COLO829 (cell line): ENCODE measurements at places on chromosomes 7 and 10.

DNA sequence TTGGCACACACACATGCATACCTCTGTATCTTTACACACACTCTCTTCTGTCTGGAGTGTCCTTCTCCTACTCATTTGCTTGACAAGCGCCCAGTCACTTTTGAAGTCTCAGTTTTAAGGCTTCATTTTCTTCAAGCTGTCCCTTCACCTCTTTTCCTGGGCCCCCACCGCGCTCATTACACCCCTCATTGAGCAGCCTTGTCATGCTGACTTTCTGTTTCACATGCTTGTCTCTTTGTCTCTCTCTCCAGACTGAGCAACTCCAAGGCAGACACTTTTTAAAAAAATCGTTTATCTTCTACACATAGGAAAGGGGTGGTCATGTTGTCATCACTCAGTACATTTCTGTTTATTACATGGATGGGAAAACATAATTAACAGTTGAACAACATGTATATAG lies 225.2 kb upstream of the FZD1 start:
- no peak for DNase-seq

GRCh38 chr7:157409149-157409752 lies 72.4 kb downstream of the DNAJB6 start:
- no peak for DNase-seq

- DNase-seq: no peak
Measured at GRCh38 chr10:18455086-18455884, 196.1 kb downstream of the NSUN6 start.

DNA sequence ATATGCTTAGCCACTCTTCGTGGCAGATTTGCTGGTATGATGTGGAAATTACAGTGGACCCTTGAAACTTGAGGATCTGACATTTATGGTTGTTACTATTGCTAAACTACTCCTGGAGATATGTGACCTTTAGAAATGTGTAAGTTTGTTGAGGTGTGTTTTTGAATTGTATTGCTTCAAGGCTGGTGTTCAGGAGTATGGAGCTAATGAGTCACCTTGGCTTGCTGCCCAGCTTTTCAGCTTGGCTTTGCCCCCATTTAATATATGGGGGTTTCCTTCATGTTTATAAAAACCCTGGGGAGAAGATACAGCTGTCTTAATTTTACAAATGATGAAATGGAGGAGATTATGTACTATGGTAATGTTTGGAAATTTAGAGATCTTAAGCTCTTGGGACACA lies 11.6 kb downstream of the HBP1 start:
- no peak for DNase-seq

GRCh38 chr7:117362294-117362888 lies 39.5 kb upstream of the WNT2 start:
- no peak for DNase-seq

GRCh38 chr10:119090026-119090795 lies 9.6 kb upstream of the EIF3A start:
- no peak for DNase-seq

DNA sequence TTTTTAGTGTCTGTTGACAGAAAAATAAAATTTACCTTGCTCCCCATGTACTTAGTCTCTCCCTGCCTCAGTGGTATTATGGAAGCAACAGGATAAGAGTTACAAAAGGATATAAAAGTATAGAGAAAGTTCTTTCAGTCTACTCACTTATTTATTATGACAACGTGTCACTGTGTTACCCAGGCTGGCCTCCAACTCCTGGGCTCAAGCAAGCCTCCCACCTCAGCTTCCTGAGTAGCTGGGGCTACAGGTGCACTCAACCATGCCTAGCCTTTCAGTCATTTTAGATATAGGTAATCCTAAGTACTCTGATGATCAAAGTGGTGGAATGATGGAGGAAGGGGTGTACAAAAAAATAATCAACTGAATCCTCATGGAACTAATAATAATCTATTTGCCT lies 215.2 kb upstream of the MKLN1 start:
- DNase-seq: no peak

DNA sequence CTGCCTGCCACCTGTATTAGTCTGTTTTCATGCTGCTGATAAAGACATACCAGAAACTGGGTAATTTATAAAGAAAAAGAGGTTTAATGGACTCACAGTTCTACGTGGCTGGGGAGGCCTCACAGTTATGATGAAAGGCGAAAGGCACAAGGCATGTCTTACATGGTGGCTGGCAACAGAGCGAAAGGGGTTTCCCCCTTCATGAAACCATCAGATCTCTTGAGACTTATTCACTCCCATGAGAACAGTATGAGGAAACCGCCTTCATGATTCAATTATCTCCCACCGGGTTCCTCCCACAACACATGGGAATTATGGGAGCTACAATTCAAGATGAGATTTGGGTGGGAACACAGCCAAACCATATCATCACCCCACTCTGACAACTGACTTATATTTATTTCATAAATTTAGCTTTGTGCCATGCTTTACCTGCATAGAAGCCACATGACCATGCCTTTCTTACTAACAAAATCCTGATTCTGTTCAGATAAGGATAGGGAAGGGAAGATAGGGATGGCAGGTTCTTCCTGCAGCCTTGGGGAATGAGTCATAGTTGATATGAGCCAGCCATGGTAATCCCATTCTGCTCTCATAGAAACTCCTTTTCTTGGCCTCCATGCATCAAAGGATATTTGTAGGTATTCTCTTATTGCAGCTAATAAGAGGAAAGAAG lies 191.3 kb upstream of the AGK start:
- DNase-seq: peak; percentile 51

DNA sequence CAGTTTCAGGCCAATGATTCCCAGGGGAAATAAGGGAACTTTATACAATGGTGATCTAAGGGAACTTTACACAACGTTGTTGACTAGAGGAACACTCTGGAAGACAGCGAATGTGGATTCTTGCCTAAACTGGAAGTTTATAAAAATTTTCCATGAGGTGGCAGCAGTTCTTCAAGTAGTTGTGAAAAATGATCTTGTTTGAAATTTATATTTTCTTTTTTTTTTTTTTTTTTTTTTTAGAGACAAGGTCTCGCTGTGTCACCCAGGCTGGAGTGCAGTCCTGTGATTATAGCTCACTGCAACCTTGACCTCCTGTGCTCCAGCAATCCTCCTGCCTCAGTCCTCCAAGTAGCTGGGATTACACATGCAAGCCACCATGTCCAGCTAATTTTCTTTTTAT lies 32.1 kb upstream of the GTF2I start:
- no peak for DNase-seq

DNA sequence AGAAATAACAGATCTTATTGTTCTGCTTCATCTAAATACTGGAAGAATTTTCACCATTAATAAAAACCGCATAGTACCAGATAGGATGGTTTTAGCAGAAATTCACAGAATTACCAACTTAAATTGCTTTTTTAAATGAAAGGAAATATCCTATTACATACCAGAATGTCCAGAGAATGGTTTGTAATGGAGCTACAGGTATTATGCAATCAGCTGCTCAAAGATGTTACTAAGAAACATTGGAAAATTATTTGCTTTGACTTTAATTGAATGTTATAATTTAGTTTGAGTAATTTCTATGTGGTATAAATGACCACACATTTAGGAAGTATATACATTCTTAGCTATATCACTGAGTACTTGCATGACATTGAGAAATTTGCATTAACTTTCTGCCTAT lies 338.3 kb downstream of the ETV1 start:
- no peak for DNase-seq

GRCh38 chr10:80156216-80156615 lies 23.7 kb downstream of the PLAC9 start:
- DNase-seq: no peak

- no peak for DNase-seq
Measured at GRCh38 chr7:28418311-28418710, 6.0 kb downstream of the CREB5 start.

GRCh38 chr10:21602313-21602712 lies 68.3 kb downstream of the MLLT10 start:
- DNase-seq: no peak

GRCh38 chr10:33612551-33612950 lies 278.1 kb upstream of the NRP1 start:
- no peak for DNase-seq
